ENCODE measurements at places on chromosomes 4 and X.

DNA sequence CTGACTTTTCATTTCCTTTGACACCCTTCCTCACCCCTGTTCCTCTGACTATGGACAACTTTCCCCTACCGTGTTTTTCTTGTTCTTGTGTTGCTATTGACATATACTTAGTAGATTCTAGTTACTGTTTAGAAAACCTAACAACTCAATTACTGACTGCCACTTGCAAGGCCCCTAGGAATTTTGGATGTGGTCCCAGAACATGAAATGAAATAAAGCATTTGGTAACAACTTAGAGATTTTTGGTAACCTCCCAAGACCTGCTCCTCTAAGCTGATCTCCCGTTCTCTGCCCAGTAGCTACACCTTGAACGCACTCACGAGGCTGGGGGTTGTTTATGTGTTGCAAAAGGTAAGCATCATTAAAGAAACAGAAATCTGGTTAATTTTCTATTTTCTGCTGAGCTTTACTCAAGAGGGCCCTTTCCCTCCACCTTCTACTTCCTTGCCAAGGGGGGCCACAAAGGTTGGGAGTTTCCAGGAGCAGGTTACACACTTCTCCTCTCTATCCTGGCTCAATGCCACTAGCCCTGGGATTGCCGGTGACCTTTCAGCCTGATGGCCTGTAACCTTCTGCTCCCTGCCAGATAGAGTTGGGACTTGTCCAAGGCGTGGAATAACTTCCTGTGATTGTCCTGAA is 20.5 kb downstream of the GAB3 start:
- peak; percentile 95 for DNase-seq

GRCh38 chr4:42381666-42382065 is 15.6 kb upstream of the SHISA3 start:
- no peak for DNase-seq

DNA sequence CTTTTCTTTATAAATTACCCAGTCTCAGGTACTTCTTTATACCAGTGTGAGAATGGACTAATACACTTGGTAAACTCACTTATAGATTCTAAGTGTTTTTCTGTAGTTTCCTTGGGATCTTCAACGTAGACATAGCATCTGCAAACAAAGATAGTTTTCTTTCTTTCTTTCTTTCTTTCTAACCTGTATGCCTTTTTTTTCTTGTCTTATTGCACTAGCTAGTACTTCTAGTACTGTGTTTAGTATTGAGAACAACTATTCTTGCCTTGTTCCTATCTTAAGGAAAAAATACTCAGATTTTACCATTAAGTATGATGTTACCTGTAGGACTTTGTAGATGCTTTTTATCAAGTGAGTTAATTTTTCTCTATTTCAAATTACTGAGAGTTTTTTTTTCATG is 102.2 kb downstream of the EDA start:
- DNase-seq: no peak

GRCh38 chr4:74830928-74831327 is 36.6 kb upstream of the BTC start:
- DNase-seq: peak; percentile 0

DNA sequence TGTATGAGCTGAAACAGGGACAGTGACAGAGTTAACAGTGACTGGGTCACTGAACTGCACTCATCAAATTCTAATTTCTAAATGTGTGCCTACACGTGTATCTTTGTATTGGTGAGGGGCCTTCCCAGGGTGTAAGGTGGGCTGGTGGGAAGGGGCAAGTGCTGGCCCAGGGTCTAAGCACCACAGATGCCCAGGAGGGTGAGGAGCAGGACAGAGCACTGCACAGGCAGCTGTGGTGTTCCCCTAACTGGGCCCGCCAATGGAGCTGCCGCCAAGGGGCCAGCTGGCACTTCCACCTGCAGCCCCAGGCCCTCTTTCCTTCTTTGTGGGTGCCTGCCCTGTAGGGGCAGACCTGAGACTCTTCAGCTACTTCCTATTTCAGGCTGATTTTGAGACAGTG is 349.9 kb downstream of the ARHGAP10 start:
- no peak for DNase-seq

DNA sequence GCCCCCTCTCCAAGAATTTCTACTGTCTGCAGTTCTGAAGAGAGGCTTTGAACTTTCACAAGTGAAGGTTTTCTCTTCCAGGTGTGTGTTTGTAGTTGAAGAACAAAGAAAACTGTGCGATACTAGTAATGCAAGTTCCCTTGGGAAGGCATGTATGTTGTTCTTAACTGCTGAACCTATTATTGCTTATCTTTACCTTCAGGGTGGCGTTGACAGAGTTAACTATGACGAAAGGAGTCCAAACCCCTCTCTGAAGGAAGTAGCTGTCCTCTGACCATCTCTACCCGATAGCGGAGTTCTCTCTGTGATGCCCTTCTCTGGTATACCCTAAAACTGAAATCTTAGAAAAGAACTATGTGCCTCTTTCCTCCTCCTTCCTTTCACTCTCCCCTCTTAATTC is 79.9 kb downstream of the TSPAN7 start:
- no peak for DNase-seq

DNA sequence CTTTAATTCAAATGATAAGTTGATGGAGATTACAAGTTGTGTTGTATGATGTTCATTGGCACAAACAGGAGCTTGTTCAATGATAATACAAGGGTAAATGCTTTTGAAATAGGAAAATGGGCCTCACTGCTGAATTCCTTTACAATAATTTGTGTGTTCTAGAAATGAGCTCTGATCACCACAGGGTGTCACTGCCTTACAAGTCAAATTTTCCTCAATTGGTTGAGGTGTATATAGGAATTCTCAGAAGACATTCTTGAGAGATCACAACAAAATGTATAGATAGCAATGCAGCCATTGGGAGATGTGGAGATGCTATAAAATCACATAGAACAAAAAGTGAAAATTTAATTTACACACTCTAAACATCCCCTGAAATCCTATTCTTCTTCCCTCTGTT is 49.6 kb downstream of the KLF8 start:
- peak; percentile 29 for DNase-seq

DNA sequence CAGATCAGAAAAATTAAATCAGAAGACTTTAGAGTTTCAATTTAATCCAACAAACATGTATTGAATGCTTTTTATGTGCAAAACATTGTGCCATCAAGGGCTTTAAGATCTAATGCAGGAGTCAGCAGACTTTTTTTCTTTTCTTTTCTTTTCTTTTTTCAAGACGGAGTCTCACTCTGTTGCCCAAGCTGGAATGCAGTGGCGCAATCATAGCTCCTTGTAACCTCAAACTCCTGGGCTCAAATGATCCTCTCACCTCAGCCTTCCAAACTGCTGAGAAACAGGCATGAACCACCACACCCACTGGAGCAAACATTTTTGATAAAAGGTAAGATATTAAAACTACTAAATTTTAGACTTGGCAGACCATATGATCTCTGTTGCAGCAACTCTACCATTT is 24.6 kb upstream of the LRBA start:
- no peak for DNase-seq

GRCh38 chr4:145186729-145187128 is 6.3 kb upstream of the OTUD4 start:
- DNase-seq: no peak

DNA sequence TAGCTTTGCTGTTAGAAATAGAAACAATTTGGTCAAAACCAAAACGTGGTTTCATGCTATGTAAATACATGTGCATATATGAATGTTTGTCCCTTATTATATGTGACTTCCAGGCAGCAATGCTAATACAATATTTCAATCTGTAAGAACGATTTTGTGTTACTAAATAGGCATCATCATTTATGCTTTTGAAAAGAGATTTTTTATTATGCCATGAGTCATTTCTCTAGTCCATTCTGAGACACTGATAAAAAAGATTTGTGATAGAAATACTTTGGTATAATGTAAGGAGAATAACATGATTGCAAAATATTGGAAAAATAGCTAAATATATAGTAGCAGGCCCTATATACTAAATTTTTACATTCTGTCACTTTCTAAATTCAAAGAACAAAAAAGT is 28.9 kb downstream of the SYNPO2 start:
- DNase-seq: peak; percentile 9

GRCh38 chr4:74528178-74528577 is 83.2 kb downstream of the AREG start:
- DNase-seq: no peak

- DNase-seq: no peak
Observed at GRCh38 chr4:158906073-158906472, 137.2 kb downstream of the FNIP2 start.

DNA sequence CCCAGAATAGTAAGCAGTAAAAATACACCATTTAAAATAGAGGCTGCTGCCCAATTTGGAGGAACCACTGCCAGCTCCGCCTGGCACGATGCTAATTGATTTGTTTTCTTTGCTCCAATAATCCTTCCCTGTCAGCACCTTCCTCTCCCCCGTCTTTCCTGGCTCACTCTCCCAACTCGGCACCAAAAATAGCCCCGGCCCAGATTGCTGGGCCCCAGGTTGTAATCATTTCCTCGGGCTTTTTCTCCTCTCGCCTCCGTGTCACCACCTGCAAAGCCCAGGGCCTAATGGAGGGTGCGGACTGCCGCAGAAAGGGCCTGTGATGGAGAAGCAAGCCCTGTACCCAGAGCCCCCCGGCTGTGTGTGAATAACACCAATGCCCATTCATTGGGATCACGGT is 197.6 kb upstream of the PSAPL1 start:
- DNase-seq: no peak

GRCh38 chr4:144302704-144303536 is 162.4 kb upstream of the GYPA start:
- DNase-seq: no peak

DNA sequence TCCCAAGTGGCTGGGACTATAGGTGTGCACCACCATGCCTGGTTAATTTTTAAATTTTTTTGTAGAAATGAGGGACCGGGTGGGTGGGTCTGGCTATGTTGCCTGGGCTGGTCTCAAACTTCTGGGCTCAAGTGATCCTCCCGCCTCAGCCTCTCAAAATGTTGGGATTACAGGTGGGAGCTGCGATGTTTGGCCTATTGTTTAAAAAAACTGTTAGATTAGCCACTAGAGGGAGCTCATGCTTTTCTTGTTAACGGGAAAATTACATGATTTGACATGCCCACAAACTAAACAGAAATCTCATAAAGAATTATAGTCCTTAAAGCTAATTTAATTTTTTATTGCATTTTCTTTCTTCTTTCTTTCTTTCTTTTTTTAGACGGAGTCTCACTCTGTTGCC is 5.0 kb upstream of the SDAD1 start:
- peak; percentile 38 for DNase-seq

DNA sequence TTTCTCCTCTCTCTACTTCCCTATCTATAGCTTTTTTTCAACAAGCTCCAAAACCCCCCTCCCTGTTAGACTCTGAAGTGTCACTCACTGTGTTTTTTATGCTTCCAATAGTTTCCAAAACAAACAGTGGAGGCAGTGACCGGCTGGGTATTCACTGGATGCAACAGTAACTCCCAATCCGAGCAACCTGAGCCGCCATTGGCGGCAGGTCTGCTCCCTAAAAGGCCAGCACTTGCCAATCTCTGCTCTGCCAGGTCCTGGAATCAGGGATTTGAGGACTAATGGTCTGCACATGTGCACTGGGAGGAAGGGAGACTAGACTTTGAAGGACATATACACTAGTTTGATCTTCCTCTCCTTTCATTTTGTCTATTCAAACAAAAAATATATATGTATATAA is 7.1 kb downstream of the TBX22 start:
- DNase-seq: no peak

- DNase-seq: no peak
Observed at GRCh38 chr4:75011131-75011795, 78.3 kb downstream of the PARM1 start.

- DNase-seq: no peak
Observed at GRCh38 chrX:124395145-124395880, 49.0 kb downstream of the SH2D1A start.

- DNase-seq: no peak
Observed at GRCh38 chrX:133980832-133981588, 4.4 kb downstream of the GPC3 start.

DNA sequence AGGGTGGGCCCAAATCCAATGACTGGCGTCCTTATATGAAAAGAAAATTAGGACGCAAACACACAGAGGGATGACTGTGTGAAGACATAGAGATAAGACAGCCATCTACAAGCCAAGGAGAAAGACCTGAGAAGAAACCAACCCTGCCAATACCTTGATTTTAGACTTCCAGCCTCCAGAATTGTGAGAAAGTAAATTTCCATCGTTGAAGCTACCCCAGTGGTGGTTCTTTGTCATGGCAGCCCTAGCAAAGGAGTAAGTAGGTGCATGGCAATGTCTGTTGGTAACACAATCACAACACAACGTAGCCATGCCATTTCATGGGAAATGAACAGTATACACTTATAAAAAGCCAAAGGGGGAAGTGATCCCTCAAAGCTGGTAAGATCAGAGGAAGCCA is 25.3 kb downstream of the SMIM20 start:
- DNase-seq: no peak

- no peak for DNase-seq
Observed at GRCh38 chr4:865572-865971, 39.6 kb upstream of the CPLX1 start.

DNA sequence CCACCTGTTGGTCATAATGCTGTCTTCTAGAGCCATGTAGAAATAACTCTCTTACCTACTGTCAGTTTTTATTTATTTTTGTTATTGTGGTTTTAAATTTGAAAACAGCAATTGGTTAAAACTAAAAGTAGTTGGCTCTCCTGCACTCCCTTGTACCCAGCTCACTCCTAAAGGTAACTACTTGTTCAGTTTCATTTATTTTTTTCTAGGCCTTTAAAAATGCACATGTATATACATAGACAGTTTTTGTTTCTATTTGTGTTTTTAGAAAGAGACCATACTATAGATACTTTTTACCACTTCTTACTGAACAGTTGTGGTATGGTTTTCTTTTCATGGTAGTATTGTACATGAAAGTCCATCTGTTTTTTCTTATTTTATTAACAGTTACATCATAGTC is 16.8 kb downstream of the SMAD1 start:
- DNase-seq: no peak

GRCh38 chrX:43505769-43506168 is 150.3 kb upstream of the MAOA start:
- no peak for DNase-seq

DNA sequence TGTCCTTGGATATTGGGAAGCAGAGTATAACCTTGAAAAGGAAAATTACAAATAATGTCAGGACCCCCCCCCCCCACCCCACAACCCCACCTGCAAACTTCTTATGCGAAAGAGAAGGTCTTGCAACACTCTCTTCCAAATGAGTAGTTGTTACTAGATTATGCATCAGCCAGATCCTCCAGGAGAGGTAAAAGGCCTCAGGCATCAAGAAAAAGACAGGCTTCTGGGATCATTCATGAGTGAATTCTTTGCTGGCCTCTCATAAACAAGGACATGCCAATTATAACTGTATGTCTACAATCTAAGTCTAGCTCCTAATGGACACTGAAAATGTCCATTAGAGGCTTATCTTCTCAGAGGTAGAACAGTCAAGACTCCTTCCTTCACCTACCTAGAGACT is 1443.3 kb downstream of the RAPGEF2 start:
- DNase-seq: peak; percentile 18

GRCh38 chrX:74680391-74680790 is 66.0 kb upstream of the RLIM start:
- DNase-seq: no peak

DNA sequence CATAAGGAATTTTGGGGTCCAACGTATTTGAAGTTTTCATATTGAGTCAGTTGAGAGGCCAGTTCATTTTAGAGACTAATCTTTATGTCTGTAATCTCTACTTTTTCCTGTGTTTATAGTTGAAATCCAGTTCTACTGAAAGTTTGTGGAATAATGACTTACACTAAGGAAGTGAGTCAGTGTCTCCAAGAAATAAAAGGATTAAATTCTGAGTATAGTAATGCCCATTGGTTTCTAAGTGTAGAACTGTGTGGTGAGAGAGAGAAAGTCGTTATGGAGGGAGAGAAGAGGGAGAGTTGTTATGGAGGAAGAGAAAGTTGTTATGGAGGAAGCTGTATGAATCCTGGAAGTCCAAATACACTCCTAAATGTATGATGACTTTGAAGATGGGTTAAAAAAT is 264.6 kb upstream of the HAND2 start:
- peak; percentile 49 for DNase-seq
